ENCODE measurements at places on chromosomes 7 and 10.

GRCh38 chr7:101507791-101508252 is 121.3 kb downstream of the MYL10 start:
- no peak for DNase-seq

- DNase-seq = no peak
Measured at GRCh38 chr7:104984585-104985258, 29.3 kb upstream of the KMT2E start.

DNA sequence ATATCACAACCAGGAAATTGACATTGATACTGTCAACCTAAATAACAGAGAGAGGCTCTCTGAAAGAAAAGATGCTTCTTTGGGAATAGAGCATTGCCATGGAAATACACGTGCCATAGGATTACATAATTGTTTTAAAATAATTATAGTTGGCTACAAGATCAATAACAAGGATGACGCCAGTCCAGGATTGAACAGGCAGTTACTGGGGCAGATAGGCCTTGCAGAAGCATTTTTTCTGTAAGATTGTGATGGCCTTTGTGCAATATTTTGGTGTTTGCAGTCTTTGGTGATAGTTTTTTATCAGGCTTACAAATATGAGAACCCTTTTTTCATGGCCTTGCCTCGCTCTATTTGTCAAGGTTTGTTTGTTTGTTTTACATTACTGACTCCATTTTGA is 10.5 kb downstream of the ACADSB start:
- no peak for DNase-seq

DNA sequence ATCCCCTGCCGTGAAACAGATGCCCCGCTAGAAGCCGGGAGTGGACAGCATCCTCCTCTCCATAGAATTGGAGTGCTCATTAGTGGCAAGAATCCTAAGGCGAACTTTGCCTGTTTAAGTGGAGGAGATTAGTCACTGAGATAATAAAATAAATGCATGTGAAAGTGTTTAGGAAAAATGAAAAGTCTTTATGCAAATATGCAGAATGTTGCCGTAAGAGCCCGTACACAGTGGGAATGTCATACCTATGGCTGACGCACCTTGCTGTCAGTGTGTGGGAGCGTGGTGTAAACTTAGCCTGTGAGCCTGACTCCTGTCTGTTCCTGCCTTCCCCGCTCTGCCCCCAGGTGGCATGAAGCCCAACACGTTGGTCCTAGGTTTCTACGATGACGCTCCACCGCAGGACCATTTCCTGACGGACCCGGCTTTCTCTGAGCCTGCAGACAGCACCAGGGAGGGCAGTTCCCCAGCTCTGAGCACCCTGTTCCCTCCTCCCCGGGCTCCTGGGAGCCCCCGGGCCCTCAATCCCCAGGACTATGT is 1.7 kb upstream of the TRIP6 start:
- DNase-seq = no peak

DNA sequence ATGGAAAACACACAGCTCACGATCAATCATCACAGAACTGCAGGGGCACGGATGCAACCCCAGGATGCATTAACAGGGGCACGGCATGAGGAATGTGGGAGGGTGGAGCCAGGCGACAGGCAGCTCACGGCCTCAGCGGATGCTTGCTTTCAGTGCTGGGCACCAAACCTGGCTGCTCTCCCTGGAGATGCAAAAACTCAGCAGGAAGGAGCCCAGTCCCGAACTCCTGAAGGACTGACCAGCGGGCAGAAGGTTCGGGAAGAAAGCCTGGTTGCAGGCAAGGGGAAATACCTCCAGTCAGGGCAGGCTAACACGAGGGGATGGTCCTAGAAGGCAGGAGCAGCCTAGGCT is 66.8 kb downstream of the CHST15 start:
- no peak for DNase-seq

DNA sequence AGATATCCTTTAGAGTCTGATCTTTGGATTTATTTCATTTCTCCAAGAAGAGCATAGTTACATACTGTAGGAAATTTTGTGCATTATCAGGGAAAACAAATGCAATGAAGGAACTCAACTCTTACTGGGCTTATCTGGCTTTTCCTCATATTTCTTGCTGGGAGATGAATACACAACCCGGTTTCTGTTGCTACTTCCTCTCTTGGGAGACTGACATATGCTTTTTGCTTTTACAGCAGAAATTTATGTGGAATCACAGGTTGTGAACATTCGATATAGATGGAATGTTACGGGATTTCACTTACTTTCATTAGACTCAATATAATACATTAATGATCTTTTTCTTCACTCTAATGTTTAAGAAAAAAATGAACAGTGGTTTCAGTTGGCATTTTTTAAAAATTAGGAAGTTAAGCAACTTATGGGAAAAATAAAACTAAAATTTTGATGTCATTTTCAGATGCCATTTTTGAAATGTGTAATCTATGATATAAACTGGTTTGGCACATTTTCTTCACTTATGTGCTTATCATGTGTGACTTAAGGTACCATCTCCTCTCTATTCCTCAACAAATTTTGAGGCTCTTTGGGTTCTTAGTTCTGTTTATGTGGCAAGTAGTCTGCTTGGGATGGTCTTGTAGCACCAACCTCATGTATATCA is 7.1 kb downstream of the SND1 start:
- DNase-seq = no peak

GRCh38 chr7:51075681-51076580 is 240.7 kb downstream of the COBL start:
- no peak for DNase-seq

GRCh38 chr10:107144490-107144889 is 20.0 kb downstream of the SORCS1 start:
- no peak for DNase-seq

- DNase-seq = no peak
Measured at GRCh38 chr10:11877591-11877905, 54.4 kb downstream of the PROSER2 start.

DNA sequence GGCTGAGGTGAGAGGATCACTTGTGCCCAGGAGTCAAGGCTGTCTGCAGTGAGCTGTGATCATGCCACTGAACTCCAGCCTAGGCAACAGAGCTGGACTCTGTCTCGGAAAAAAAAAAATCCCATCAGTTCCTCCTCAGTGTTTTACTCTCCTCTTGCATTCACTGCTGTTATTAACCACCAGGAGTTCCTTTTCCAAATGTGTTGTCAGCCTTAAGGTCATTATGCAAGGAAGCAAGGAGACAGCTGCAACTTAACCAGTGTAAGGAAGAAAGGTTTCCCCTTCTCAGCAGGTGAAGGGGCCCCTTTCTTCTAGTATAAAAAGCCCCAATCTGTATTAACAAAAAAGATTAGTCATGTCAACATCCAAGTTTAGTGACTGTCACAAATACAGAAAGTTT is 86.6 kb upstream of the LEP start:
- DNase-seq = no peak

DNA sequence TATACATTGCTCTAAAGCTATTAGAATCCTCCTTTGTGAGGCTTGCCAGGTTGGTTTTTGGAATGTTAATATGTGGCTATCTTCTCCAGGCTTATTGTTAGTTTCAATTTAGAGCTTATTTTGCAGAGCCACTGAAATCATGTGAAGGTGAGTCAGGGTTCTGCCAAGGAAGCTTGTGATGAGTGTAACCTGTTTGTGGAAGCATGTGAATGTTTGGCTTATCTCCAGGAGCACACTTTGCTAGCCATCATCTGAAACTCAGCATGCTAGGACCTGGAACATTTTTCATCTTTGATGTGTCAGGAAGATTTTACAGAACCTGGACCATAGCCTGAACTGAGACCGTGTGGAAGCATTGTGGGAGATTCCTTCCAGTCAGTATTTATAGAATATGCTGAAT is 197.3 kb downstream of the PPP1R9A start:
- DNase-seq = peak; percentile 66

- no peak for DNase-seq
Measured at GRCh38 chr7:105760551-105761447, 115.6 kb downstream of the ATXN7L1 start.

DNA sequence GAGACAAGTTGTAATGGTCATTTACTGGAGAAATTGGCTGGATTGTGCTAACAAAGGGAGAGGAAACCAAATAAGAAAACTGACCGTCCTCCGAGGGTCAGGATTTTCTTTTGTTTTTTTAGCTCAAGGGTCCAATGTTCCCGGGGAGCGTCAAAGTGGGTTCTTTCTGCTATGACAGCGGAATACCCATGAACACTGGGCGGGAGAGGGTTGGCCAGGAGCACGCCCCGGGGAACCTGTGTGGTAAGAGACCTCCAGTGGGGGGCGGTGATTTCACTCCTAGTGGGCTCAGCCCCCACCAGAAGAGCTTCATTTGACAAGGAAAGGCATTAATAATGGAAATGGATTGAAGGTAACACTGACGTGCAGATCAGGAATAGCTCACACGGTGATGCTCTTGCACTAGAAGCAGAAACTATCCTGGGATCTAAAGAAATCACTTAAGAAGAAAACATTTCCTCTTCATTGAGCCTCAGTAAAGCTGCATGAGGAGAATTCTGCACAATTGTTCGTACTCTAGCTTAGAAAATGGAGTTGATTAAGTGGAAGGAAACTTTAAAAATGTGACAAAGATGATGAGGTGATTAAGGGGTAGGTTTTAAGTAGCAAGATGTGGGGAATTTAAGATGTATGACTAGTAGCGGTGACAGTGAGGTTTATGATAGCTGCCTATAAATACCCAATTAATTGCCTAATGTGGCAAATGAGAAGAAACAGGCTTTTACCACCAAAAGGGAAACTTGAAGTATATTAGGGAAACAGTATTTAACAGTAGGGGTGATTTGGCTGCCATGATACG is 627.2 kb downstream of the SUGCT start:
- no peak for DNase-seq

Measured in mucosa of gallbladder (tissue), 1 donor.